Lung (tissue), 17 donors: ENCODE measurements at places on chromosomes 6 and 20.

GRCh38 chr6:16654701-16655100, 106.6 kb downstream of the ATXN1 start:
- DNase-seq = no peak

DNA sequence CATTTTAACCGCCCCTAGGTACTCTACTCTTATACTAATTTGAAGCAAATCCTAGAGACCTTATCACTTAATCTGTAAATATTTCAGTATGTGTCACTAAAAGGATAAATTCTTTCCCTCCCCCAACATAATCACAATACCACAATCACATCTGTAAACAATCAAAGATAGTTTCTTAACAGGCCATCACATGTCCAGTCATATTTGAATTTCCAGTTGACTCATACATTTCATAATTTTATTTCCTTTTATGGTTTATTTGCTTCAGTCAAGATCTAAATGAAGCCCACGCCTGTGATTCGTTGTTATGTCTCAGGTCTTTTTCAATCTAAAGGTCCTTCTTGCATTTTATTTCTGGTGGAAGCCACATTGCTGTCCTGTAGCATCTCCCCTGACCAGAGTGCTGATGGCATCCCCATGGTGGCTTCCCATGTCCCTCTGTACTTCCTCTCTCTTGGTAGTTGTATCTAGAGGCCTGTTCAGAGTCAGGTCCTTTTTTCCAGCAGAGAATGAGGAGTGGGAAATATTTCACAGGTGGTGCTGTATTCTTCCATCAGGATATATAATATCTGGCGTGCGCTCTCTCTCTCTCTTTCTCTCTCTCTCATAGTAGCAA, 128.6 kb upstream of the SLC22A23 start:
- DNase-seq = peak; percentile 15

GRCh38 chr6:108622641-108623298, 62.1 kb downstream of the FOXO3 start:
- DNase-seq = no peak

DNA sequence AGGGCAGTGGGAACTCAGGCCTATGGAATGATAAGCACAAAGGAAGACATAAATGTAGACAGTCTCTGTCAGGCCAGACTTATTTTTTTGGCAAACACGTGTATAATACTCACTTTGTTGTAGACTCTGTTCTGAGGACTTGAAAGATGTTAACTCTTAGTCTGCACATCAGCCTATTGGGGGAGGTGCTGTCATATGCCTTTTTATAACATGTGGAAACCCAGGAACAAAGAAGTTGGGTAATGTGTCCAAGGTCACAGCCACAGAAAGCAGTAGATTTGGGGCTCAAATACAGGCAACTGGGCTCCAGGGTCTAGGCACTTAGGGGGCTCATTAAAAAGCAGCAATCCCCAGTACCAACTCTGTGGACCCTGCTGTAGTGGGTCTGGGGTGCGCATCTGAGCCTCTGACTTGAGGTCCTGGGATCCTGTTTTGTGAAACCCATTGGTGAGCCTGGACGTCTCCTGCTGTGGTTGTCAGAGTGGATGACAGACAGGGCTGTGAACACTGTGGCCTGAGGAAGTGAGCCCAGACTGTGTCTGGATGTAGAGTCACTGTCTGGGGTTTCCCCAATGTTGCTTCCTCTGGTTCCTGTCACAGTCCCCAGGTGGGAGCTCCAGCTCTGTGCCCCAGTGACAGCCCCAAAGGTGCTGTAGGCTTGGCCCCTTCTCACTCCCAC, 50.0 kb downstream of the CDH26 start:
- DNase-seq = no peak

GRCh38 chr20:17995967-17996819, 27.4 kb downstream of the MGME1 start:
- DNase-seq = peak; percentile 53

DNA sequence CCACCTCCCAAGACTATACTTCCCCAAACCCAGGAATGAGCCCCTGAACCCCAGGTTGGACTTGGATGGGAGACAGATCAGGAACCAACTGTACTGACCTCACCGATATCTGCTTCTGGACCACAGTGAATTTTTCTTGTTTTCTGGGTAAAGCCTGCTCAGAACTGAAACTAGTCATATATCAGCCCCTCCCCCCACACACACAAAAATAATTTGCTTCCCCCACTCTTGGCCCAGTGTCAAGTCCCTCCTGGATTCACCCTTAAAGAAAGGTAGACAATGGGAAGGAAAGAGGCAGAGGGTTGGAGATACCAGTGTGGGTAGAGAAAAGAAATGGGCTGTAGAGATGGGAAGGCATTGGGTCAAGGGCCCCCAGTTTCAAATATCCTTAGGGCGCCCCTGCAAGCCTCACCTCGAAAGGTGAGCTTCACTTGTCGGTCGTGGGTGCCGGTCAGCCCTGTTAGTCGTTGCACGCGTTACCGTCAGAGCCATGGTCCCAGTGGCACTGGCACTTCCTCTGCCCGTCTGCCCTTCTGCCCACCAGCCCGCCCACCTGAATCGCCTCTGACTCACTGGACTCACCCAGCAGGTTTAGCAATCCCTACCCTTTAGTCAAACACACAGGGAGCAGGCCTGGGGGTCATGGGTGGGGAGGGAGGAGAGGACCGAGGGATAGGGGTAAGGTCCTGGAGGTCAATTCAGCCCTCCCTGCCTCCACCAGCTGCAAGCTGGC, 8.5 kb upstream of the SPAG4 start:
- no peak for DNase-seq

GRCh38 chr6:36126121-36126520, 4.2 kb upstream of the MAPK13 start:
- DNase-seq = no peak

DNA sequence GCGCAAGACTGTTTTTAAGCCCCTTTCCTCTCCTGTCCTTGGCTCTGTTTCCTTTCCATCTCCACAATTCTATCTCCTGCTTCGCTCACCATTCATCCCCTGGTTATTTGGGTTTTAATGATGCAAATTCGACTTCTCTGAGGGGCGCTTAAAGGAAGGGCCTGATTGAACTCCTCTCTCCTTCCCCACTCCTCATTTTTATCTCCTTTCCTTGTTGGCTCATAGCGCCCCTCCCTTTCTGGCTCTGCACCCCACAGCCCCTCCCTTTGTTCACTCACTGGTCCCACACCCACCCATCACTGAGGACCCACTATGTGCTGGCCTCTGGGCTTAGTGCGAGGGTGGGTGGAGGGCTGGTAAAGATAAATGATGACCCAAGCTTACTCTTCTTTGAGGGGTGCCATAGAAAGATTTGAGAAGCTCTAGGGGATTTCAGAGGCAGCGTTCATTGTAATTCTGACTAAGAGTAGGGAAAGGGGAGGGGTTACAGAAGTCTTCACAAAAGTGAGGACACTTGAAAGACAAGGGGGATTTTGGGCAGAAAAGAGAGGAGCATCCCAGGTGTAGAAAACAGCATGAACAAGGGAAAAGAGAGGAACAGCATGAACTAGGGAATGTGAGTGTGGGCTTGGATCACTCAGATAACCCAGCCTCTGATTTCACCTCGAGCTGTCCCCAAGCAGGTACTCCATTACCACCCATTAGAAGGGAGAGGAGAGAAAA, 507.8 kb downstream of the CD83 start:
- DNase-seq = no peak

- DNase-seq = no peak
These were observed 91.9 kb downstream of the SLC24A3 start for GRCh38 chr20:19304389-19304788.

GRCh38 chr20:33584976-33585375, 77.2 kb upstream of the C20orf144 start:
- no peak for DNase-seq

GRCh38 chr20:20546402-20546801, 166.0 kb downstream of the RALGAPA2 start:
- no peak for DNase-seq

GRCh38 chr6:88059191-88059590, 11.6 kb downstream of the SPACA1 start:
- DNase-seq = no peak

- no peak for DNase-seq
These were observed 74.4 kb upstream of the GATA5 start for GRCh38 chr20:62550087-62550632.

DNA sequence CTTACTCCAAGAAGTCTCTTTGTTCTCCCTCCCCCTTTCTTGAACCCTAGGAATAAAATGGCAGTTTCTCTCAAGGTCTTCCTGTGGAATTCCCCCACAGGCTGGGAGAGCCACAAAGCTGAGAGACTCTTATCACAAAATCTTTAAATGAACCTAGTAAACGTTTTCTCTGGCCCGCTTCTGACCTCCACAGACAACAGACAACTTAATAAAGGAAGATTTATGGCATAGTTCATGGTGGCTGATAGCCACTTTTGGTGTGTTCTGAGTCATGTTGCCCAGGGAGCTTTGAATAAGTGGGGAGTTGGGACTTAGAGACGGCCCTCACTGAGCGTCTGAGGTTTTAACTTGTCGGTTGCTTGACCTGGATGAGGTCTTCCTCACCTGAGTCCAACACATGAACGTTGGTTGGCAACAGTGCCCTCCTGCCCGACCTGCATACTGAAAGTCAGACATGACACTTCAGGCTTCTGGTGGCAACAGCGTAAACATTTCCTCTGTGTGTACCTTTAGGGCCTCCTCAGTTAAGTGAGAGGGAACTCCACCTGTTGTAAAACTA, 124.1 kb downstream of the FOXO3 start:
- DNase-seq = peak; percentile 78

GRCh38 chr6:111631903-111632460, 26.3 kb upstream of the TRAF3IP2 start:
- DNase-seq = no peak

DNA sequence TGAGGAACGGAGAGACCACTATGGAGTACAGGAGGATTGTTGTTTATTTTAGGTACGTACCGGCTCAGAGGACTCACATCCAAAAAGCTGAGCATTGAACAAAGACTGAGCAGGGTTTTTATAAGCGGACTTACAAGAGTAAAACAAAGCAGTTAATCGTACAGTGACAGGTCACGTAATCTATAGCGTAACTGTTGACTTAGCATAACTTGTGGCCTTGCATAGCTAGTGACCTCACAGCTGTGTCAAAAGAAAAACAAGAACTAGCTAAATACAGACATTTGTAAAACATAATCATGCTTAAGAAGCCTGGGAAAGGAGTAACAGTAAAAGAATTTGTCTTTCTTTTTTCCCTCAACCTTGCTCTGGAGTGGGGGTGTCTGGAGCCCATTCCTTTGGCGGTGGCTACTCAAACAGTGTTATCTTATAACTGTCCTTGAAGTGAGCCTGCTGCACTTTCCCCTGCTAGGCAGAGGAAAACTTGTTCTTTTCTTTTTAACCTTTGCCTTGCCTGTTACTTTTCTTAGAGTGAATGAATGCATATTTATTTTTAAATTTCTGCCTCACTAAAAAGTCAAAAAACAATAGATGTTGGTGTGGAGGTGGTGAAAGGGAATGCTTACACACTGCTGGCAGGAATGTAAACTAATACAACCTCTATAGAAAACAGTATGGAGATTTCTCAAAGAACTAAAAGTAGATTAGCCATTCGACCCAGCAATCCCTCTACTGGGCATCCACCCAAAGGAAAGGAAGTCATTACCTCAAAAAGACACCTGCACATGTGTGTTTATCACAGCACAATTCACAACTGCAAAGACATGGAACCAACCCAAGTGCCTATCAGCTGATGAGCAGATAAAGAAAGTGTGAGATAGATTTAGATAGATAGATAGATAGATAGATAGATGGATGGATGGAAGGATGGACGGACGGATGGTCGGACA, 109.0 kb downstream of the TAF4 start:
- peak; percentile 31 for DNase-seq

GRCh38 chr6:43907312-43907711, 137.3 kb downstream of the VEGFA start:
- DNase-seq = no peak

DNA sequence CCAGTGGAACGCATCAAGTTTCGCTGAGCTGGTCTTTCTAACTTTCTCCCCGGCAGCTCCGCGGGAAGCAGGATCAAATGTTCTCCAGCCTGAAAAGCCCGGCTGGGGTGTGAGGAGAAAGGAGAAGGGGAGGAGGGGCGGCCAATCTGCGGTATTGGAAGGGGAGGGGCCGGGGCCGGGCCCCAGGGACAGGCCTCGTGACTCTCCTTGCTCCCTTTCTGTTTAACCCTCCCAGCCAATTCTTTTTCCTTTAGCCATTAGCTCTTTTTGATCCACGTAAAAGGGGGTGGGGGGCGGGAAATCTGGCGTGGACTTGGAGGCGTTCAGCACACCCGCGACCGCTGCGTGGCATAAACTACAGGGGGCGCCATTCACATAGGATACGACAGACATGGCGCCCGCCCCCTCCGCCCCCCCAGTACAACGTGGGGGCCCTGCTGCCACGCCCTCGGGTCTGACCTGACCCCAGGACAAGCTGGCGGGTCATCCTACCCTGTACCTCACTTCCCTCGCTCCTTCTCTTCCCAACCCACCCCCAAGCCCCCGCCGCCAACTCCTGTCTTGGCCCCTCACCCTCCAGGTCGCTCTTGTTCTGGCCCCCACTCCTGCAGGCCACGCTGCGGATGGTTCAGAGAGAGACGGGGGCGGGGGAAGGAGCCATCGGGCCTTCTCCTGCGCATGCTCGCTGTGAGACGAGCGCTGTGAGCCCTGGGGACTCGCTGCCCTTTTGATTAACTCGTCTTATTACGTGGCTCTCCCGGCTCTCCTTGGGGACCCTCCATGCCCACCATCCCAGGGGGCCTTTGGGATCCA, 7.8 kb upstream of the MDGA1 start:
- DNase-seq = peak; percentile 89

- DNase-seq = no peak
These were observed 1.5 kb downstream of the TBCC start for GRCh38 chr6:42744351-42744893.

DNA sequence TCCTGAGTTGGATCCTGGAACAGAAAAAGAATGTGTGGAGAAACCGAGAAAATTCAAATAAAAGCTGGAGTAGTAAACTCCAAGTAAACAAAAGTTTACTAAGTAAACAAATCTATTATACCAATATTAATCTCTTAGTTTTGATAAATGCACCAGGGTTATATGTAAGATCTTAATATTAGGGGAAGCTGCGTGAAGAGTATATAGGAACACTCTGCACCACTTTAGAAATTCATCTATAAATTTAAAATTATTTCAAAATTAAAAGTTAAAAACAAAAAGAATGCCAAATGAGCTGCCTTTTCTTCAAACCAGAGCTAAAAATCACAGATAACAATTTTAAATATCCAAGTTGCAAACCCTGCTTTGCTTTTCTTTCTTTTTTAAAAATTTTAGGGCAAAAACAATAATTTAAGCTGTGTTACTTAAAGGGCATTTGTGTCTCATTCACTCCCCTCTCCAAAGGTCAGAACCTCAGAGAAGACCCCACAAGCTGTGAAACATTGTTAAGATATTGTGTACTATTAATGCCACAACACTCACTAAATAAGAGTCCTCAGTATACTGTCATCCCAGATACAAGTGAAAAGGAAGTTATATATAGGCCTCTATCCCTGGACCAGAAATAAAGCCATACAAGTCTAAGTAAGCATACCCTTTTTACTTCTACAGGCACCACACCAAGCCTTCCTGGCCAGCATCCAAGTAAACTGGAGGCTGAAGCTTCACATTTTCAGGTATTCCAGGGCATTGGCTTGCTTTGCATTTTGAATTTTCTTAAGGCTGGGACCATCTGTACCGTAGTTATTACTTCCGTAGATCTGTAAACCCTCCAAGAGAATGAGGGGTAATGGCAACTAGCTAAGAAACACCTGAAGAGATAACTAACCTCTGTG, 7.0 kb downstream of the DNAAF9 start:
- no peak for DNase-seq
